Effector memory CD8-positive, alpha-beta T cell (primary cell): ENCODE measurements at places on chromosomes 7 and 10.

DNA sequence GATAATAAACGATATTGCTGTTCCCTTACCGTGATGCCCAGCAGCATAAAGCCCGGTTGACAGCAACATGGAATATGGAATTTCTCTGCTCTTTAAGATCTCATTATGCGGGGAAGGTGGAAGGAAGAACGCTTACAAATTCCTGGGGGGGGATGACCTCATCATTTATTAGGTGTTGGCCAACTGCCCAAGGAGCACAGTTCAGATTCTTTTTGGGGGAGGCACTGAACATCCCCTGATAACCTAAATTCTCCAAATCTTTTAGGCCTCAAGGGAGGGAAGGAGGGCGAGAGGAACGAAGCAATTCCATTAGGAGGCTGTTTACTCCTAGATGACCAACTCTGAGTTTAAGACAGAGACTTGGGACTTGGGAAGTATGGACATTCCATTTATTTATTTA, 5.2 kb upstream of the COL26A1 start:
- no peak for DNase-seq

DNA sequence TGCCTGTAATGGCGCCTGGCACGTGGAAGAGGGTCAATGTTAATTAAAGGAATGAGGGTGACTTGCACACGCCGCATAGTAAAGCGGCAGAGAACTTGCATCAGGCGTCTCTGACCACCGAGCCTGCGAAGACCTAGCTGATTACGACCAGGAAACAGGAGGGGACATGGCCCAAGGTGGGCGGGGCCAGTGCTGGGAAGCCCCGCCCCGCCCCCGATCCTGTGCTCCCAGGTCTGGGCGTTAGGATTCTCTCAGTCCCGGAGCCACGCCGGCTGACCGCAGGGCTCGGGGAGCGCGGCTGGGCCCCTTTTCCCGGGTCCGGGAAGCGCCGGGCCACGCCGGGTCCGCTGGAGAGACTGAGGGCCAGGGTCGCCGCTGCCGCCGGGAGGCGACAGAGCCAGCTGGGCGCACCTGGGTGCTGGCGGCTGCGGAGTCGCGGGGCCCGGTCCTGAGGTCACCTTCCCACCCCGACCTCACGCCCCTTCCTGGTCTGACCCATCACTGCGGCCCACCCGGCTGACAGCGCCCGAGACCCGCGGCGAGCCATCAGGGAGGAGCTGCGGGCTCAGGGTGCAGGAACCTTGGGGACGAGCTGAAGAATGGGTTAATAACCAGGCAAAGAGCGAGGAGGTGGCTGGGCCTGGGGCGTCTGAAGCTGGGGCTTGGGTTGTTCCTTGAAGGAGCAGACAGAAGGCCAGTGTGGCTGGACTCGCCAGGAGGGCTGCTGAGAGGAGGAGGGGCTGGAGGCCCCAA, 23.0 kb upstream of the GRID1 start:
- DNase-seq = no peak

- peak; percentile 14 for DNase-seq
These were observed 1.4 kb downstream of the OTUD1 start for GRCh38 chr10:23439961-23440889.

DNA sequence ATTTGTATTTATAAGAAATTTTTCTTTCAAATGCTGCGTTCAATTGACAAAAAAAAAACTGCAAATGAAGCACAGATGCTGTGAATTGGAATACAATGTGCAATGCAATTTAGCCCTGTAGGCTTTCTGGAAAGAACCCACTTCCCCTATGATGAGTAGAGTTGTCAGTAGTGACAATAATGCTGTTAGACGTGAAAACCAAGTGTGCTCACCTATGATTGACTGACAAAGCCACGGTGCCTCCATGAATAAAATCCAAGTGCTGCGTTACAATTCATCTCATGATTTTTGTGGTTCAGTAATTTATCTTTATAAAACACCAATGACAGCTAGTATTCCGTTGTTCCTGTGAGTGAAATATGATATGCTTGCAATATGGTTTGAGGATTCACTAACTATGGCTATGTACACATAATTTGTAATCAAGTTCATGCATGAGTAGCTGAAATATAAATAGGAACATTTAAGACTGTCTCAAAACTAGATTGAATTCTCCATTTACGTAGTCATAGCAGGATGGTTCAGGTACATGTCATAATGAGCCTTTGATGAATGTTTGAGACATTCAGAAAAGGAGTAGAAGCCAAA, 1160.3 kb downstream of the CNTNAP2 start:
- no peak for DNase-seq

- DNase-seq = peak; percentile 56
These were observed 77.6 kb upstream of the EN2 start for GRCh38 chr7:155380221-155380861.

DNA sequence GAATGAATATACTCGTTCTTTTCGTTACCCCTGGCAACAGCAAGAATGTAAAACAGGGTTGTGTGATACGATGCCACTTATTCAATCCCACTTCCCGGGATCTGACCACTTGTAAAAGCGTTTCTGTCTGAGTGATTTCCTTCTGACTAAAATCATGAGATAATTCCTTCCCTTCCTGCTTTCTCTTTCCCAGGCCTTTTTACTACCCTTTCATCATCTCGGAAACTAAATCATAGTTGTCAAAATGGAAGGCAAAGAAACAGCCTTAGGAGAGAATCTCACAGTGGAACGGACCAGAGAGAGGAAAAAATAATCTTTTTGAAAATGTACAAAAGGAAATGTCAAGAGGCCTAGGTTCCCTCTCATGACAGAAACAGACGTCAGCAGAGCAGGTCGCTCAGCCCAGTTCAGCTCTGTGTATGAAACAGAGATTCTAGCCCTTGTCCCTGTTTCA, 29.8 kb downstream of the DIP2C start:
- no peak for DNase-seq
